Cardiac septum (tissue), 1 donor: ENCODE measurements at places on chromosomes 12 and 14.

DNA sequence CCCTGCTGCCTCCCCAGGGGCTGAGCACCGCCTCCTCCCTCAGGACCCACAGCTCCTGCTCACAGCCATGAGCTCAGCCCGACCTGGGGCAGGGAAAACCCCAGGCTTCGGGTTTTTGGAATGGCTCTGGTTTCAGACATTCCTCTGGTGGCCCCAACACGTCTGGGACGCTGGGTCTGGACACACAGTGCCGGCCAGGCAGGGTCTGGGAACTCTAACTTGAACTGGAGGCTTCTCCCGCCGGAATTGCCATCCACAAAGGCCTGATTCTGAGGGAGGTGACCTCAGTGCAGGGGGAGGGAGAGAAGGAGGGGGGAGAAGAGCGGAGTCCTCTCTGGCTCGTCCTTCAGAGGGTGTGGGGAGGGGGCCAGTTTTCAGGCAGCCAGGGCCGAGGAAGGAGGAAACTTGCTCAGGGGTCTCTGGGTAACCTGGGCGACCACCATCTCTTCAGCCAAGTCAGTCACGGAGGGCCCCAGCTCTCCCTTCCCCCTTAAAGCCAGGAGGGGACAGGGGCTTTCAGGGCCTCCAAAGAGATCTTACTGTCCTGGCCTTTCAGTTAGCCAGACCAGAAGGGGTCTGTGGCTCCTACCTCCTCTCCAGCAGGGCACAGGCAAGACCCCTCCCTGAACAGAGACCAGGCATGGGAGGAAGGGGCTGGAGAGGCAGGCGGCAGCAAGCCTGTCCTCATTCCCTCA is 19.4 kb downstream of the NCKAP5L start:
- no peak for DNase-seq

- no peak for DNase-seq
These were observed 109.7 kb downstream of the ADGRD1 start for GRCh38 chr12:131063413-131063812.

GRCh38 chr14:41758011-41758665 is 151.5 kb downstream of the LRFN5 start:
- DNase-seq, result no peak

- no peak for DNase-seq
These were observed 244.3 kb upstream of the NOVA1 start for GRCh38 chr14:26841920-26842741.
